Glutamatergic neuron (in vitro differentiated cells): ENCODE measurements at places on chromosomes 4 and X. TPM values are rescaled to one million over a fixed set of nuclear protein-coding genes. Genes with fewer than 3 reads are reported as not detected.
A peak's percentile ranks its signal among the peaks of the same experiment; 100 is the strongest.

- peak; percentile 81 for DNase-seq
Observed at GRCh38 chr4:6332042-6332668, 62.5 kb downstream of the WFS1 start.

DNA sequence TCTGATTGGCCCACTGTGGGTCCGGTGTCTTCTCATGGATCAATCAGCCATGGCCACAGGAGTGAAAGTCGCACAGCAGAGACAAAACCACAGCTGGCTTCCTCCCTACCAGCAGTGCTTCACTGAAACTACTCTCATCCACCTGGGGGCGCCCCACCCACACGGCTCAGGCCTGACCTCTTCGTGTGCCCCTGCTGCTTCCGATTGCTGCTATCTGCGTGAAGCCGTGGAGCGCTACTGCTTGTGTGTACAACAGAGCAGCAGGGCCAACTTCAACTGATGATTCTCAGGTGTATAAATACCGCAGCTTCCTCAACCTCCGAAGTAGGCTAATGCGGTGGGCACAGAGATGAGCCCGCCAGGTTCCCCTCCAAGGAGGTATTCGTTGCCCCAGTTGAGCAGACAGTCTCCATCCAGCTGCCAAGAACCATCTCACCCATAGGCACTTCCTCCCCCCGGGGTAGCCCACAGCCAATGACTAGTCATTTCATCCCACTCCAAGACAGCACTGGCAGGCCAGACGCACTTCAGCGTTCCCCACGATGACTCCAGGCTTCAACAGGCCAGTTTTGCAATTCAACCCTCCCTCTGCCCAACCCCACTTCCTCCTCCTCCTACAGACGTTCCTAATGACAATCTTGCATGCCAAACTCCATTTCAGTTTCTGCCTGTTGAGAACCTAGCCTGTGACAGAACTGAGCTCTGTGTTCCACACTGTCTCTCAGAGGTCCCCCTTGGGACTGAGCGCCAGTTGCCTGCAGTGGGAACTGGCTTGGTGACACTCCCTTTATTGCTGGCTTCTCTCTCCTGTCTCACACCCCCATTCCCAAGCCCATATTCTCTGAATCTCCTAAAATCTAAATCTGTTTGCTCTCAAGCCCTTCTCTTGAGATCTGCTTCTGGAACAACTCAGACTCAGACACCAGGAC, 41.3 kb upstream of the ATP6AP2 start:
- peak; percentile 43 for DNase-seq

DNA sequence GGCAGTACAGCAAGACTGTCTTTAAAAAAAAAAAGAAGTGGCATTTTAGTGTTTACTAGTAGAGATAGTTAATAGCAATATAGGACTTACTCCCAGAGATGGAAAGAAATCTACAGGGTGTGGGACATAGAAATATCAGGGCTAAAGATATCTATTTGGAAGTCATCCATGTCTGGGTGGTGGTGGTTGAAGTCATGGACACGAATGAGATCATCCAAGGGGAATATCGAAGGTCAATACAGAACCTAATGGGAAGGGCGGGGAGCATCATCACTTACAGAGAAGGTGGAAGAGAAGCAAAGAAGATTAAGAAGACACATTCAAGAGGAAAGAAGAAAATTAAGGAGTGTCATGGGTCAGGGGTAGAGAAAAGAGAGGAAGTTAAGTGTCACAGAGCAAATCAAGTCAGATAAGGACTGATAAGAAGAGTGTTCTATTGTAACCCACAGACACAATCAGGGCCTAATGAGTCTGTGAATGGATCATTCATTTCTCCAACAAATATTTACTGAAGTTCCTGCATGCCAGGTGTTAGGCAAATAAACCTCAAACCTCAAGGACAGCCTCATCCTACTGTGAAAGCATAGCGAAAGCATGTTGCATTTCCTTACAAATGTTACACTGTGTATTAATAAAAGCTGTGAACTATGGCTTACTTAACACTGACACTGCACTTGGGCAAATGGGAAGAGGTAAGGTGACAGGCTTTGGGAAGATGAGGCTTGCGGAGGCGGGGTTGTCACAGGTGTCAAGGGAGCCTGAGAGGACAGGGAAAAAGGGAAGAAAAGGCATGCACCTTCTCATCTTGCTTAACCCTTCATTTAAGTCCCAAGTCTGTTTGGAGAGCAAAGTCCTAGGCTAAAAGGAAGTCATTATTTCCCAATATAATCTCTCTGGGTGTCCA, 65.3 kb downstream of the ELOVL6 start:
- no peak for DNase-seq

DNA sequence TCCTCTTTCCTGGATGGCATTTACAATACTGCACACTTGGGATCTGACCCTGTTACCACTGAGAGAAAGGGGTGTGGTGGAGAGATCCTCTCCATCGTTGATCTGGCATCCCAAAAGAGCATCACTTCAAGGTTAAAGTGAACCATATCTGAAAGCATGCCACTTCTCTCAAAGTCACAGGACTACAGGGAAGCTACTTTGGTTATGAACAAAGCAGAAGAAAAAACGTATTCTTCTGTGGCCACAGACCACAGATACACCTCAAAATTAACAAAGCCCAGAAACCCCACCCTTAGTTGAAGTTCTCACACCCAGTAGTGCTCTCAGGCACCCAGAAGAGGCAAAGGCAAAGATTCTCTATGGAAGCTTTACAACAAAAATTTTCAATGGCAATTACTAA, 108.3 kb downstream of the JADE1 start:
- DNase-seq = no peak

- DNase-seq = peak; percentile 71
Observed at GRCh38 chr4:153488006-153488891, 22.1 kb downstream of the TMEM131L start.

DNA sequence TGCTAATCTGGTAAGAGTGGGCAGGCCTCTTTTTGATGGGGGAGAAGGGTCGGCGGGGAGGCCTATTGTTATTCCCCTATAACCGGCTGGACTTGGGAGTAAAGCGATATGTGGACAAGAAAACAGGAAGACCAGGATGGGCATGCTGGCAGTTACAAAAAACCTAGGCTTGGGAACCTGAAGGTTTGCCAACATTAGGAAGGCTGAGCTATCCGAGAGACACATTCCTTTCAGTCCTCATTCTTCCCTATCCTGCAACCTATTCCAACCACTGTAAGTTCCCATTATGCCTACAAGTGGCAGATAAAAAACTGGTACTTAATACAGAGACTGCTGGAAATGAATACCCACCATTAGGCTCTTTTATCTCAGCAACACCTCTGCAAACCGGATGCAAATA, 32.4 kb upstream of the CT47C1 start:
- no peak for DNase-seq

DNA sequence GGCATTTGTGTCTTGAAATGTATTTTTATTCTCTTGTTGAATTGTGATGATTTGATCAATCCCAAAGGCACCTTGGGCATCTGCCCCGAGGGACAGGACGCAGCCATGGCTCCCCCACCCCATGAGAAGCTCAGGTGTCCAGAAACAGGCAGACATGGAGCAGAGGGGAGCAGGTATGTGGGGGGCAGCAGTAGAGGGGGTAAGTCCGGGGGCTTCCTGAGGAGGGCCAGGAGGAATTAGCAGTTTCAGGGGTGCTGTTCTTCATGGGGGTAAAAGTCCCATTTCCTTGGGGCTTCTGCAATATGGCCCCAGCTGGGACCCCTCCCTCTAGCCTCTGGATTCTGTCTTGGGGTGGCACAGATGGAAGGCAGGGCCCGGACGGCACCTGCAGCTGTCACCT, 67.0 kb upstream of the HMX1 start:
- no peak for DNase-seq

- DNase-seq = no peak
Observed at GRCh38 chrX:65127842-65128241, 151.6 kb upstream of the ZC4H2 start.

DNA sequence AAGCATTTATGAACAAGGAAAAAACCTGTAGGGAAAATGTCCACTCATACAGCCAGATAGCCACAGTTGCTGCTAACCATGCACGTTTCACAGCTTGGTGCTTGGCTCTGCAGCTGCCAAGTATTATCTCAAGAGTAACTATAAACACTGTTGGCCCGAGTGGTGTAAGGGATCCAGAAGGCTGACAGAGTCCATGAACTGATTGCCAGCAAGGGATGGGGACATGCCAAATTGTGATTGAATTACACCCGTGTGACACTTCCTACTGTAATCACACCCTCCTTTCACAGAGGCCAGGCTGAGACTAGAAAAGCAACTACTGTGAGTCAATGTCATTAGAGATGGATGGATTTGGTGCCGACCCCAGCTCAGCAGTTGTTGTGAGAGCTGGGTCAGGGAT, 223.9 kb upstream of the ANKRD50 start:
- no peak for DNase-seq

DNA sequence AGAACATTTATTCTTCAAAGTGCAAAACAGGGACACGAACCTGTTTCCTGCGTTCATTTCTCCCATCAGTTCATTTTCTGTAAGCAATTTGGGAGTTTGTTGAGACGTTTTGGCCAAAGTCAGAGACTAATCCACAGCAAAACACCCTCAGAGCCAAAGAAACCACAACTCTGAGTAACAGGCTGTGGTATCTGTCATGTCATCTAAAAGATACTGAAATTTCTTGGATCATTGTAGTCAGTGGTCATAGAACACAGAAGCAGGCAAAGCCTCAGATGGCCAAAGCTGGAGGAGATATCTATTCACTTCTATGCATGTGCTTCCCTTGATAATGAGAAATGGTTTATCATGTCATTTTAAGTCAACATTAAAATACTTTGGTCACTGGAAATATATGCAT, 485.6 kb upstream of the GALNT7 start:
- DNase-seq = no peak

- no peak for DNase-seq
Observed at GRCh38 chr4:60500810-60501209, 699.3 kb upstream of the ADGRL3 start.

DNA sequence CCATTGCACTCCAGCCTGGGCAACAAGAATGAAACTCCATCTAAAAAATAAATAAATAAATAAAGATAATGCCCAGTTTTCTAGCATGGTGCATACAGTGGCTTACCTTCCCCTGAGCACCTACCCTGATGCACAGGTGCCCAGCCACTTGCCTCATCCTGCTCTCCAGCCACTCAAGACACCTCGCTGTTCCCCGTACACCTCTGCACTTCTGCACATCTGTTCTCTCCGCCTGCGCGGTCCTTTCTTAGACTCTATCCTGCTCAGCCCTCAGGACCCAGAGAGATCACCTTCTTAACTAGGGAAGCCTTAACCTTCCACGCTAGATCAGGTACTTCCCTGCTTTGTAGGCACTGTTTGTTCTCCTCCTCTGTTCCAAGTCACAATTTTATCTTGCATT, 2.9 kb downstream of the EVC start:
- no peak for DNase-seq

DNA sequence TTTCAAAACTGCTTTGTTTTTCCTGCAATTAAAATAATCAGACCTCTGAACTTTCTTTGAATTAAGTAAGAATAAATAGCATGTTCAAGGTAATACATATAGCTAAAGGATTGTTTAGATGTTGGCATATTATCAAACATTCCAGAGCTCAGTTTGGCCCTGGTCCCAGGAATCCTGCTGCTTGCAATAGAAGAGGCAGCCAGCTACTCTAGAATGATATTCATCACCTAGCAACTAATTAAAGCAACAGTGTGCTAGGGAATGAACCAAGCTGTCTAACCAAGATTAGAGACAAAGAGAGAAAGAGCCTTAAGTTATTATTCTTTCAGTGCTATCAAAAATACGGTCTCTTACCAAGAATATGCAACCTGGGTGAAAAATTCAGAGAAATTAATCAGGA, 460.9 kb downstream of the GABRG1 start:
- DNase-seq = no peak

DNA sequence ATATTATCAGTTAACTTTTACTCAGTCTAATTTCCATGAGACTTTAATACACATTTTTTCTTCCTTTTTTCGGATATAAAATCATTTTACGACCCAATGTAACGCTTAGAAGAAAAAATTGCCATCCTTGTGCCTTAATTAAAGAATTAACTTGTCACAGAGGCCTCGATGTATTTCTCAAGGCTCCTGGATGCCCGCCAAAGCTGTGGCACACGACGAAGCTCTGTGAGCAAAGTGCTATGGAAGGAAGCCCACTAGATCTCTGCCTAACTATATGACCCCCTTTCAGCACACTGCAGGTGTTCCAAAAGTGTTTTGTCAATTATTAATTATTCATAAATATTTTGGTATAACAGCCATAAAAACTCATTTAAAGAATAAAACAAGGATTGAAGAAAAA, 54.4 kb downstream of the TAPT1 start:
- no peak for DNase-seq

The MAGEA2 gene
- 2.7 TPM for total RNA-seq

The CHIC2 gene
- 14.5 TPM for total RNA-seq

The ASB5 gene
- total RNA-seq = not detected

The RPS6KA3 gene
- total RNA-seq = 9.0 TPM

The NAP1L2 gene
- 7.1 TPM for total RNA-seq
